ENCODE measurements at places on chromosomes 16 and 17.

GRCh38 chr17:65198653-65199382 is 61.6 kb downstream of the RGS9 start:
- peak; percentile 8 for DNase-seq

DNA sequence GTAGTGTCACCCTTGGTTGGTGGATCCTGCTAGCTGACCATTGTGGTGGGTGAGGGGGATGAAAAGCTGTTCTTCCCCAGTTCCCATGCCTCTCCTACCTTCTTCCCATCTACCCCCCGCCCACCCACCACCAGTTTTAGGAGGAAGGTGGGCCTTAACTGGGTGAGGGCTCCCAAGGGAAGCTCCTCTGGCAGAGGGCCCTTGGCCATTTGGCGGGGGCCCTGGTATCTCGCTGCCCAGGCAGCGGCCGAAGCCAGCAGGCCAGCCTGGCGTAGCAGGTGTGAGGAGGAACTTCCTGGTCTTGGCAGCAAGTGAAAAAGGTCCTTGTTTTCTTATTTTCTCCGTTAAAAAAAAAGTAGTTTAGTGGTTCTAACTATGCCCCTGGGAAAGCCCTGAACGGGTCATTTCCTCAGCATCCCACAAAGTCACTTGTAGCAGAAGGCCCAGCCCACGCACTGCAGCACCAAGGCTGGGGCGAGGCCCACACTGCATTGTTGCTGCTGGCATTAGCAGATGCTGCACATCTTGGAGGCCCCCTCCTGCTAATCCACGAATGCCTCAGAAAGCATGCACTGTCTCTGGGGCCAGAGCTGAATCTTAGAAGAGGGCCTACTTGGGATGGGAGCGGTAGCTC is 72.5 kb downstream of the MPRIP start:
- no peak for DNase-seq

GRCh38 chr17:21382560-21383495 is 6.7 kb downstream of the KCNJ12 start:
- DNase-seq: no peak

DNA sequence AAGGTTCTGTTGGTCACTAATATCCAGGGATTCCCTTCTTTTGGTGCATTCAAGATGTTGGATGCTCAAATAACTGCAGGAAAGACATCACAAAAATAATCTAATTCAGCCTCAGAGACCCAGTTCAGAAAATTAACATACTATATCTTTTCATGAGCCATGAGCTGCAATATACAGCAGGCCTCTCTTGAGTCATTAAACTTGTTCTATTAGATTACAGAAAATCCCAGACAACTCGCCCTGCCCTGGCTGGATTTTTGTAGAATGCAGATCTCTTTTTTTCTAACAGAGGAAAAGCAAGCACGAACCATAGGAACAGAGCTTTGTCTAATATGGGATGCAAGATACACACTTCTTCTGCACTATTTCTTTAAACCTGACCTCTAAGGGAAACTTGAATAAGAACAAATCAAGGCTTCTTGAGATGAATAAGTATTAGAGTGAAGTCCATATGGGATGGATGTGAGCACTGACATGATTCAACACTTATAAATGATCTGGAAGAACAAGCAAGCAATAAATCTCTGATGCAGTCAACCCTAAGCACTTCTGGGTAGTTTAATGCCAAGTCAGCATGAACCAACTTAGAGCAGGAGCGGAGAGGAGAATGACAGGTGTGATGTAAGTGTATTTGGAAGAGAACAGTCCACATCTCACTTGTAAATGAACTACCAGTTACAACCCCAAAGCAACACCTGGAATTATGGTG is 70.7 kb upstream of the GNAO1 start:
- DNase-seq: no peak

DNA sequence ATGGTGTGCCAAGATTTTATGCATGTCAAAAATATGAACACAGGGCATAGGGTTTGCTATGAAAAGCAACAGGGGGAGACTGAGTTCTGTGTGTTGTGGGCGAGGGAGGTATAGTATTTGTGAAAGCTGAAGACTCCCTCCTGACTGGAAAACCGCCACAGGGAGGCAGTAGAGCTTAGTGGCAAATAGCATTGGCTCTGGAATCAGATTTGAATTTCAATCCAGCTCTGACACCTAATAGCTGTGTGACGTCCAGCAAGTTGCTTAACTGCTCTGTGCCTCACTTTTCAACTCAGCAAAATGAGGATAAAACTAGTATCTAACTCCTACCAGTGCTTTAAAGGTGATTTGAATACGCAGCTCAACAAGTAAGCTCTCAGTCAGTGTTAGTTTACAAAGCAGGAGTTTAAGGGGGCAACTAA is 22.0 kb downstream of the KPNA2 start:
- peak; percentile 55 for DNase-seq

- no peak for DNase-seq
Observed at GRCh38 chr17:4982305-4982704, 5.2 kb downstream of the CAMTA2 start.

GRCh38 chr16:48197294-48197693 is 41.5 kb upstream of the ABCC12 start:
- no peak for DNase-seq

DNA sequence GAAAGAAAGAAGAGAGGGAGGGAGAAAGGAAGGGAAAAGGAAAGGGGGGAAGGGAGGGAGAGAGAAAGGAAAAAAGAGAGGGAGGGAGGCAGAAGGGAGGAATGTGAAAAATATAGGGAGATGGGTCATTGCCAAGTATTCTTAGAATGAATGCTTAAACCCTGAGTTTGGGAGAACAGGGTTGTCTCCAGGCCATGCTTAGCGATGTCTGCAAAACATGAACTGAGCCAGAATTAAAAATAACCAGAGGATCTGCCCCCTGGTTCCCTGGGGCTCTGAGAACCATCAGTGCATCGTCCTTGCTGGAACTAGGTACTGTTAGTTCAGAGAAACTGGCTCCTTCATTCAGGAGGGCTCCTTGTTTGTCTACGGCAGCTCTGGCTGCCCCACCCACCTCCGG is 170.4 kb downstream of the IRX5 start:
- no peak for DNase-seq

DNA sequence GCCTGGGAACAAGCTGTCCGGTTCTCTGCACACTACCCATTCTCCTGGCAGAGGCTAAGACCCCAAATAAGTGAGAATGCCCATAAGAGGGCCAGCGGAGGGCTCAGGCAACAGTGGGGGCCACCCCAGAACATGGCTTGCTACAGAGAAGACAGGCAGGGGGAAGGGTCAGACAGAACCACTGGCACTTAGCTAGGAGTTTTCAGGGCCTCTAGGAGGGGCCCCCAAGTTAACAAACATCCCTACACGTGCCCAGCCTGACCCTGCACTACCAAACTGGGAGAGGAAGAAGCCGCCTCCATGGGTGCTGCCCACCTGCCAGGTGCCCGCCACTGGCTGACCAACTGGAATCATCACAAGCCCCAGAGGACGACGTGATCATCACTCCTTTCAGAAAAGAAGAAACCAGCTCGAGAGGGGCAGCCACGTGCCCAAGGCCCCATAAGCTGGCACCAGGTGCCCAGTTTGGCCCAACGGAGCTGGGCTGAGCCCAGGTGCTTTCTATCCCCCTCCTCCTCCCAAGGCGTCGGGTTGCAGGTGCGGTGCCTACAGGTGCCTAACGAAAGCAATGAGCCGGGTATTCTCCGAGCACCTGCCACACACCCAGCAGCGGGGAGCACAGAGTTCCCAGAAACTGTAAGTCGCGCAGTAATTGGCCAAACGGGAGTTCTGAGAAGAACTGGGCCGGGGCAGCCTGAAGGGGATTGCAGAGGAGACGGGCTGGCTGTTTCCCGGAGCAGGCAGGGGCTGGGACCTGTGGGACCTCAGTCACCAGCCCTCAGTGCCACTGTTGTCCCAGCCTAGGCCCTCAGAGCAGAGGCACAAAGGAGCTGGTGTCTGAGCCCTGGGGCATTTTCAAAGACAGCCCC is 13.2 kb downstream of the RPH3AL start:
- no peak for DNase-seq

GRCh38 chr17:57260325-57261083 is 4.2 kb downstream of the MSI2 start:
- no peak for DNase-seq

GRCh38 chr17:57925361-57925990 is 29.7 kb downstream of the CUEDC1 start:
- no peak for DNase-seq

DNA sequence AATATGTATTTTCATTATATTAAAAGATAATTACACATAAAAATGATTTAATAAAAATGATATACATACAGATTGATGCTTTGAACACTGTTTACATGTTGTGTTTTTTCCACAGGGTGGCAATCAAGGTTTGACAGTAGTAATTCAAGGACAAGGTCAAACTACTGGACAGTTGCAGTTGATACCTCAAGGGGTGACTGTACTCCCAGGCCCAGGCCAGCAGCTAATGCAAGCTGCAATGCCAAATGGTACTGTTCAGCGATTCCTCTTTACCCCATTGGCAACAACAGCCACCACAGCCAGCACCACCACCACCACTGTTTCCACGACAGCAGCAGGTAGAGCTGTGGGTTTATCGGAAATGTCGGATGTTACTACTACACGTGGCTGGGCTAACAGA is 52.2 kb downstream of the C17orf58 start:
- no peak for DNase-seq

- DNase-seq: no peak
Observed at GRCh38 chr17:9120471-9120870, 99.2 kb downstream of the NTN1 start.

DNA sequence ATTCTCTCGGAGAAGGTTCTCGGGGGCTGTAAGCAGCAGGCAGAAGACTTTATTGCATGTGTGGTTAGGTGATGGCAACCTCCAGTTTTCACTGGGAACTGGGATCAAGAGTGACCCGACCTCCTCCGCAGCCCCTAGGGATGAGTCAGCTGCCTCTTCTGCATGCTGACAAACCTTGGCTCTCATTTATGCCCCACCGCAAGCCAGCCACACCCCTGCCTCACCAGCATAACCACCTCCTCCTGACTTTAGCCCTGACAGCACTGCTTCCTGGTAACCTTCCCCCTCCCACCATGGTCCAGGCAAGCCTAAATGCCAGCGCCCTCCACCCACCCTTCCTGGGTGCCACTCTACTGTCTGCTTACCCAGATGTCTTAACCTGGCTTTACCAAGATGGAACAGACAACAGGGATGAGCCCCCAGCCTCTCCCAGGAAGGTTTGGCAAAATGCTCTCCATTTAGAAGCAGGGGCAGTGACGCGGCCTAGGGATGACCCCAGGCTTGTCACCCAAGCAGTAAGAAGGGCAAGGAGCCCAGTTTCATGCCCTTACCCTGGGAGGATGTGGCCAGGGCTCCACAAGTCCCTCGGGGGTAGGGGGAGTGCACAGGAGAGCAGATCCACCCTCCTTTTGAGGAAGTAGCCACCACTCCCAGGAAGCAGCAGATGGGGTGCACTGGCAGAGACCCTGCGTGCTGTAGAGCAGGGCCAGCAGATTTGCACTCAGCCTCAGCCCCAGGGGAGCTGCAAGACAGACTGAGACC is 73.5 kb downstream of the GOSR1 start:
- DNase-seq: no peak

DNA sequence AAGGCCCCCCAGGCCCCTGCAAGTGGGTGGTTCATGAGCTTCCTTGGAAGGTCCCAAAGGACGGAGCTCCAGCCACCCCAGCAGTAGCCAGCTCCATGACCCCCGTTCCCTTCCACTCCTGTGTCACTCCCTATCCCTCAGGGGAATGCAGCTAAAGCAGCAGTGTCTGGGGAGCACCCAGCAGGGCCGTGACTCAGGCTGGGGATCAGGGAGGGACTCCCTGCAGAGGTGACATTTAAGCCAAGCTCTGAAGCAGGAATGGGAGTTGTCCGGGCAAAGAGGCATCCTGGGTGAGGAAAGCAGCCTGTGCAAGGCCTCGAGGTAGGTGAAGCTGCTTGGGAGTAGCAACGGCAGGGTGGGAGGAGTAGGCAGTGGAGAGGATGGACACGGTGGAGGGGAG is 11.1 kb upstream of the NPTX1 start:
- no peak for DNase-seq

DNA sequence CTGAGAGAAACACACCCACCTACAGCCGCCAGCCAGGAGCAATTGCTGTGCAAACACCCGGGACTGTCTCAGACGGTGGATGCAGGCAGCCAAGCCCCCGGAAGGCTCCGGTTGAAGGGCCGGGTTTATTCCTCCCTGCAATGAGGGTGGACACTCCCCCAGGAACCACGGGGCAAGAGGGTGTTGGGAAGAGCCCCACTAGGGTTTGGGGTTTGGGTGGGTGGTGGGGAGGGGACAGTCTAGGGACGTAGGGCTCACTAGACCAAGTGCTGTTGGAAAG is 19.2 kb downstream of the JPH3 start:
- no peak for DNase-seq

DNA sequence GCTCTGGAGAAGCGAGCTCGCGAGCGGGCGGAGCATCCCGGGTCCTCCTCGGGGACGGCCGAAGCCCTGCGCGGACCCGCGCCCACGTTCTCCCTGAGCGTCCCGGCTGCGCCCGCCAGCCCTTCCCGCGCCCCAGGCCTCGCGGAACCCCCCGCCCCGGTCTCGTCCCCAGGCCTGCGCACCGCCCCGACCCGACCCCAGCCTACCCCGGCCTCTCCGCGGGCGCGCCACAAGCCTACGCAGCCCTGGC is 159 bp downstream of the USP36 start:
- no peak for DNase-seq

- DNase-seq: no peak
Observed at GRCh38 chr17:58702045-58702476, 9.7 kb downstream of the RAD51C start.

DNA sequence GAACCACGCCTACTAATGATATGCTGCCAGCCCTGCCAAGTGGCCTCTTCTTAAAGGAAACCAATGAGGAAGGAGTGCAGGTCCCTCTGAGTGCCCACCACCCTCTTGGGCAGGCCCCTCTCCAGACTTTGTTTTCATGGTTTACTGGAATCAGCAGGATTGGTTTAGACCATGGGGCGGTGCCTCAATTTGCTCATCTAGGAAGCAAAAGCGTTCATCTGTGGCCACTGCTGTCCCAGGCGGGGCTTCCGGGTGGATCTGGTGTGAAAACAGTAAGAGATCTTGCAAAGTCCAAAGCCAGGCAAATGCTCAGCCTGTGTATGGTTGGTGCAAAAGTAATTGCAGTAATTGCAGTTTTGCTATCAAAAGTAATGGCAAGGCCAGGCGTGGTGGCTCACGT is 71.3 kb downstream of the AMFR start:
- no peak for DNase-seq

GRCh38 chr16:75392906-75393305 is 40.4 kb downstream of the CFDP1 start:
- no peak for DNase-seq

DNA sequence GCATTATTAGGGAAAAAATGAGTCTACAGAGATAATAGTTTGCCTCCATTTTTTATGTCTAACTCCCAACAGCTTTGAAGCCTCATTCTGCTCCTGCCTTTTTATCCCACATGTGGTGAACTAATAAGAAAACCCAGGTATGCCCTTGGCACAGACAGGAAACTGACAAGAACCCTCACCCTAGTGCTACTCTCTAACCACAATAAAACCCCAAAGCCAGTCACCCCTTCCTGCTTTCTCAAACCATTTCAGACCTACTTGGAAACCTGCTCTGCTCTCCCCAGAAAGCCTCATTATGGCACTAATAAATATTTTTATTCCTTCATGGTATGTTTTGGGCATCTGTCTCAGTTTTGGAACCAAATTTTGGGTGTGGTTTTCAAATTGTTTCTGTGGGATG is 3.9 kb upstream of the MARVELD3 start:
- no peak for DNase-seq

All from CD4-positive, alpha-beta T cell treated with Interleukin-17A for 4 hours (primary cell).